Right lung (tissue), 10 donors: ENCODE measurements at places on chromosomes 11 and 22. TPM values are rescaled to one million over a fixed set of nuclear protein-coding genes. Genes with fewer than 3 reads are reported as not detected.

The CXCR5 gene
- not detected for polyA plus RNA-seq

The NFRKB gene
- 38.1 TPM for polyA plus RNA-seq

The PHOX2A gene
- not detected for polyA plus RNA-seq

The VPS51 gene
- 88.7 TPM for polyA plus RNA-seq

The INSC gene
- polyA plus RNA-seq = 0.55 TPM

The VPREB3 gene
- 0.76 TPM for polyA plus RNA-seq

The PHETA2 gene
- 15.8 TPM for polyA plus RNA-seq

DNA sequence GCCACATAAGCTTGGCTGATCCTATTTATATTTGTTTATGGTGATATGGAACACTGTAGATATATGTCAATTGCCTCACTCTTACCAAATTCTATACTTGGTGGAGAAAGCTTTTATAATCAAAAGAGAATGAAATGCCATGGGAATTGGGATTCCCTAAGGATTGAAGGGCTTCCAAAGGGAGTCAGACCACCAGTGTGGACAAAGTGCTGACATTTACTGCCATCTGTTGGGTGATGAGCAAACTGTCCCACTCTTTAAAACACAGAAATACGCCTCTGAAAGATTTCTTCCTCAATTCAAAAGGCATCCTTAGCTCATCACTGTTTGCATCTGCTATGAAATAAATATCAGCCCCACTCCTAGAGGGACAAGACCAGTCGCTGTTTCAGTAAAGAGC, 7.1 kb downstream of the SLC1A2 start:
- no peak for DNase-seq

GRCh38 chr22:38298312-38299005, 18.8 kb downstream of the CSNK1E start:
- DNase-seq = no peak

GRCh38 chr22:41696703-41697102, 2.6 kb upstream of the MEI1 start:
- DNase-seq = no peak

- DNase-seq = no peak
Observed at GRCh38 chr11:10532526-10532925, 8.5 kb downstream of the RNF141 start.

DNA sequence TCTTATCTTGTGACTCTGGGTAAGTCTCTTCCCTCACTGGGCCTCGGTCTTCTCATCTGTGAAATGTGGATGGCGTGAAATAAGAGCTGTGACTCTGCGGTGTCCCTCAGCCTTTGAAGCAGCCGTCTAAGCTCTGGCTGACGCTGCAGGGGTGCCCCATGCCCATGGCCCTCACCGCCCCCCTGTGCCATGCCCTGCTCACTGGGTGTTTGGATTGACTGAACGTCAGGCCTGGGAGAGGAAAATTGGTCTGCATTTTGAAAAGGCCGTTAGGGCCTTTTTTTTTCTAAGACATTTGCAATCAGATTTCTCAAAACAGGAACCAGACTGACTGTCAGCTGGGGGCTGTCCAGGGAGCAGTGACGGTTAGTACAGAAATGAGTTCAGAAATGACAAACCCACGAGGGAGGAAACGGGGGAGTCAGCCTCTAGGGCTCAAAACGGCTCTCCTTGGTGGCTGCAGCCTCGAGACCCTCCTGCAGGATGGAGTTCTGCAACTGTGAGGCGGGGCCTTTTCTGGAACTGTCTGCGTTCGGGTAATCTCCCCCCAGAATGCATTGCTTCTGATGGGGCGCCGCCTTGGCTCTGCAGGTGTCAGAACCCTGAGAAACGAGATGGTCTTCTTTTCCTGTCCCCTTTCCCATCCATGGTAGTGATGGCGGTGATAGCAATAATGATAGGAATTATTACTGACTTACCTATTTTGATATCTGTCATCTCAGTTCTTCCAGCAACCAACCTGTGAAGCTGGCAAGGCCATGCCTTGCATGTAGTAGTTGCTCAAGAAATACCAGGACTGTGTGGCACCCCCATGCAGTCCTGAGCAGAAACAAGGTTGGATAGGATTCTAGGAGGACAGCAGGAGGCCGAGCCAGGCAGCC, 2.0 kb downstream of the GRK2 start:
- no peak for DNase-seq

DNA sequence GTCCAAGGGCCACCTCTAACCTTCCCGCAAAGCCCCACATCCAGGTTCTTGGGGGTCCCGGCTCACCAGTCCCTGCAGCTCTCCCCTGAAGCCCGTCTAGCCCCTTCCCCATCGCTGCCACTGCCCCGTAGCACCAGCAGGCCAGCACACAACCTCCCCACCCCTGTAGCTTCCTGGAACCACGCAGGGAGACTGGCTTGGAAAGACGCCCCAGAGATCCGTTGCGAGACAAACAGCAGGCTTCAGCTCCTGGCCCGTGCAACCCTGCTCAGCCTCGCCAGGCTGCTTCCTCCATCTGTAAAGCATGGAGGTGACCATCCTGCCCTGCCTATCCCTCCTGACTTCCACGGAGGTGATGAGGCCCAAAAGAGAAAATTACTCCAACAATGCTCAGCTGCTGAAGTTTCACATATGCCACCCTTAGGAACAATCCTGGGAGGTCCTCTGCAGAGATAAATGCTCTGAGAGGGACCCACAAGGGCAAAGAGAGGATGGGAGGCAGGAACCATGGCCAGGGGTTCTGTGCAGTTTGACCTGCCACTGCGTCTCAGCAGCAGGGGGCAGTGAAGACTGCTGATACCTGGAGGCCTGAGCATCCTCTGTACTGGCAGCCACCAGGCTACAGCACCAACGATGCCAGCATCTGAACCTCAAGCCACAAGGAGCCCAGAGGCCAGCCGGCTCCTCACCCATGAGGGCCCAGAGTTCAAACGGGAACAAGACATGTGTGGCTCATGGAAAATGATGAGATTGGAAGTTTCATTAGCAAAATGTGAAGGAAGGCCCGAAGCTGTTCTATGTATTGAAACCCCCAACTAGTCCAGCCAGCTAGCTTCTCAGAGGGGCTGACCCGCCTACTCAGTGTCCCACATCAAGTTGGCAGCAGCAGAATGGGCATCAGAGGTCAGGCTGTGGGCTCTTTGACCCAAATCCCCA, 16.1 kb downstream of the DGCR2 start:
- no peak for DNase-seq

- DNase-seq = no peak
Observed at GRCh38 chr22:17633217-17633997, 4.9 kb upstream of the ATP6V1E1 start.

GRCh38 chr11:1628506-1629325, 859 bp upstream of the KRTAP5-5 start:
- DNase-seq = peak; percentile 37

DNA sequence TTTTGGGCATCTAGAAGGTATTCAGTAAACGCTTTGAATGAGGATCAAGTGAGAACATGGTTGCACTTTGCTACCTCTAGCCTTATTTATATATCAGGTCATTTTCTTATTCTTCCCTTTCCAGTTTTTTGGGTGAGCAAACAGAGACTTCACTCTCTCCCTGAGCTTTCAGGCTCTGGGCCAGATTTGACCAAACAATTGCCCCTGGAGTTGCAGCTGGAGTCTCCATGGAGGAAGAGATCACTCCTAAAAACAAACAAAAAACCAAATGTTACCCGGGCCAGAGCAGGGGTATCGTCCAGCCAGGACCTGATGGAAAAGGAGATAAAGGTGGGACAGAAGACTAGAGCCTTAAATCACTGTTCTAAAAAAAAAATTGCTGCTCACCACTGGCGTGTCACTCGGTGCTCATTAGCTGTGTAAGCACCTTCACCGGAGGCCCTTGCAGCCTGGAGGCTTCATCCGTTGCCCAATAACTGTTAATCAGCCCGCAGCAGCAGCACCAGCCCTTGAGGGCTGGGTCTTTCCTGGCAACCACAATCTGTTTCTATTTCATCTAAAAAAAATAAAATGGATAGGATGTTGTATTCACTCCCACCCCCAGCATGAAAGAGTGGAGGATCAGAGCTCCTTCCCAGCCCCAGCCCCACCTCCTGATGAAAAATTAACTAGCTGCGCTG, 125.0 kb downstream of the PKNOX2 start:
- no peak for DNase-seq

- no peak for DNase-seq
Observed at GRCh38 chr11:76768909-76769560, 14.1 kb upstream of the TSKU start.

- DNase-seq = peak; percentile 52
Observed at GRCh38 chr22:38927033-38927781, 30.2 kb upstream of the APOBEC3A start.
